HFFc6 (cell line): ENCODE measurements at places on chromosomes 5 and 9. TPM values are rescaled to one million over a fixed set of nuclear protein-coding genes. Genes with fewer than 3 reads are reported as not detected.
A peak's percentile ranks its signal among the peaks of the same experiment; 100 is the strongest.

SPATA31E1 gene
- not detected in 3 replicates for total RNA-seq

OR1J2 gene
- not detected in 3 replicates for total RNA-seq

GRCh38 chr5:71697967-71698366, 21.1 kb upstream of the CARTPT start:
- H3K4me1 ChIP-seq: peaks cover 8% of the 10 kb centered on the region; the same call in 1 of the 2 replicates
- no peak overlapping the region for H3K27ac ChIP-seq
- no peaks in the 10 kb centered on the region for H3K36me3 ChIP-seq
- H3K4me3 ChIP-seq: no peak overlapping the region

STPG3 gene
- total RNA-seq: not detected in 3 replicates

GRCh38 chr9:93815135-93815534, 140.0 kb downstream of the BARX1 start:
- no peak for DNase-seq
- no peak overlapping the region for H3K27ac ChIP-seq
- peaks cover 9% of the 10 kb centered on the region; the same call in 1 of the 2 replicates for H3K27me3 ChIP-seq

GRCh38 chr9:130117816-130118632, 54.2 kb upstream of the NCS1 start:
- peak overlapping the region; percentile 59 for H3K4me3 ChIP-seq
- peak overlapping the region; percentile 96 for H3K27ac ChIP-seq
- H3K36me3 ChIP-seq: peaks cover 30% of the 10 kb centered on the region; the same call in 1 of the 2 replicates
- H3K4me1 ChIP-seq: peaks cover 31% of the 10 kb centered on the region
- H3K27me3 ChIP-seq: peaks cover 3% of the 10 kb centered on the region
- peak; percentile 85 for DNase-seq

DNA sequence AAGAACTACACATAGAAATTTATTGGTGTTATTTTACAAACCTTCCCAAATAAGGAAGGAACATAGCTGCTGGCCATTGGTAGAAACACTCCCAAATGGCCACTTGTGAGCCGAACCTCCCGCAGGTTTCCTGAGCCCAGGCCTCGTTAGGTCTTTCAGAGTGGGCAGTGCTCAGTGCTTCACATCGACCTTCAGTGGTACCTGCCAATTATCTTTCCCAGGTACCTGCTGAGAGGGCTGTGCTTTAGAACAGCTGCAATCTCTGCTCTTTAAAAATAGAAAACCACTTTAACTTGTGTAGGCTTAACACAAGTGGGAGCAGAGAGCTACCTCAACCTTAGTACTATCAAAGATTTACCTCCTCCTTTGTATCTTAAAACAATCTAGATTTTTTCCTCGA, 334.1 kb downstream of the RFX3 start:
- H3K27ac ChIP-seq: no peak overlapping the region
- no peaks in the 10 kb centered on the region for H3K36me3 ChIP-seq
- H3K4me1 ChIP-seq: no peaks in the 10 kb centered on the region
- H3K27me3 ChIP-seq: peaks cover 2% of the 10 kb centered on the region; the same call in 1 of the 2 replicates
